GM13977 (cell line): ENCODE measurements at places on chromosomes 3 and 15.
A peak's percentile ranks its signal among the peaks of the same experiment; 100 is the strongest.

- DNase-seq = no peak
Observed at GRCh38 chr3:16145176-16145575, 29.3 kb upstream of the GALNT15 start.

DNA sequence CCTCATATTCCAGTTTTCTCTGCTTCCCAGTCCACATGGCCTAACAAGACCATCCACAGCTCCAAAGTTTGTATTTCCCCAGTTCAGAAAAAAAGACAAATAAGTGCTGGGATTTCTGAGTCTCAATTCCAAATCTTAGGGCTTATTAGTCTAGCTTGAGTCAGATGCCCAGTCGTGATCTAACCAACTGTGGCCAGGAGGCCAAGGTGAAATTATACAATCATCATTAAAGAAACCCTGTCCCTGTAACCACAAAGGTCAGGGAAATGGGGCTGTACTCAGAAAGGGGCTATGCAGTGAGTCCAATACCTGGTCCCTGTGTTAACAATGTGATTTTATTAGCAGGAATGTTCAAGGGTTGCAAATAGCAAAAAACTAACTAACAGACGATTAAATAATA lies 40.5 kb upstream of the MITF start:
- no peak for DNase-seq

- DNase-seq = no peak
Observed at GRCh38 chr3:150255413-150255812, 152.7 kb upstream of the TSC22D2 start.

GRCh38 chr3:171561596-171562323 lies 101.6 kb upstream of the TNIK start:
- peak; percentile 28 for DNase-seq

GRCh38 chr15:54026891-54027290 lies 48.6 kb downstream of the UNC13C start:
- no peak for DNase-seq

DNA sequence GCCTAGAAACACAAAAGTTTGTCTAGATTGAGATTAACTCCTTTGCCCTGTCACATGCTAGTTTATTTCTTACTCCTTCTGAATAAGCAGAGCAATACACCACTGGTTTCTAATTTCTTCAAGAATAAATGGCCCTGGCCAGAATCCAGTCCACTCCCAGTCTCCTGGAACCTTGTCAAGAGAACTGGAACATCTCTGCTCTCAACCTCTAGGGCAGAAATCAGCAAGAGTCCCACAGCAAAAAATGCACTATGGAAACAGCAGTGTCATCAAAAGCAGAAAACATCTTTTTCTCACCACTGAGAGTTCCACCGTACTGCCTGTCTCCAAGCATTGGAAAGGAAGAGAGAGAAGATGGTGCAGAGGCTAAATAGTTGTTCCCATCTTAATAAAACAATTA lies 35.9 kb upstream of the PPP2R3A start:
- DNase-seq = no peak

- peak; percentile 69 for DNase-seq
Observed at GRCh38 chr3:13282986-13283876, 136.9 kb downstream of the NUP210 start.
